ENCODE measurements at places on chromosomes 7 and 10. TPM values are rescaled to one million over a fixed set of nuclear protein-coding genes. Genes with fewer than 3 reads are reported as not detected.

DNA sequence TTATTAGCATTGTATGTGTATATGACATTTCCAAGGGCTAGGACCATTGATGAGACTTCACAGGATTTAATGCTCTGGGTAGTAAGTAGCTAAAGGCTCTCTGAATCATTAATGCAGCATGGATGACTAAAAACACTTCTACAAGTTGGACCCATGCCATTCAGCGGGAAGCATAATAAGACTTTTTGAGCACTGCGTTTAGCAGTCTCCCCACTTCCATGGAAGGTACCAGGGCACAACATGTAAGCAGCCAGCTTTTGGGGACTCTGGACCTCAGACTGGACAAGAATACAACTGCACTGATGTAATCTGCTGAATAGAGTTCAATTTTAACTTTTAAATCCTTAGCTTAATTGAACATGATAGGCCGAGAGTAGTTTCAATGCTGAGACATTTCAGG, 191.7 kb upstream of the IMMP2L start:
- DNase-seq: no peak

GRCh38 chr10:77117501-77117900, 520.1 kb downstream of the KCNMA1 start:
- DNase-seq: no peak

DNA sequence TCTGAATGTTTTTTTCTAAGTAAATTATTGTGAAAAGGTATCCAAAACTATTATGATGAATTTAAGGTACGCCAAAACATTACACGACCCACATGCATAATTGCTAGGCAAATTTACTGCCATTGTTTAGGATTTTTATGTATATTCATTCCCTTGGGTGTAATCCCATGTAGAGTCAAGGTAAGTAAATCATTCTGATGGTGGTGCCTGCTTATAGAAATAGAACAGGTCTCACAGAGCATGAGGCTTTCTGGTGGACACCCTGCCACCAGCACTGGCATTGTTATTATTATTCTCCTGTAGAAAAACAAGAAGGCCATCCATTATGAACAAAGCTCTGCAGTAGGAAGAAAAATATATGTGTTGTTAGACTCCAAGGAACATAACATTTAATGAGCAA, 111.7 kb upstream of the ZNF804B start:
- no peak for DNase-seq

- no peak for DNase-seq
Measured at GRCh38 chr7:141710301-141710700, 2.1 kb downstream of the WEE2 start.

PRR15 gene
- total RNA-seq: 0.40 TPM

CYP26C1 gene
- total RNA-seq: not detected

Measured in cardiac septum (tissue), 1 donor.